ENCODE measurements at places on chromosomes 4 and X.
A peak's percentile ranks its signal among the peaks of the same experiment; 100 is the strongest.

- no peak for DNase-seq
These were observed 72.8 kb downstream of the KIT start for GRCh38 chr4:54730581-54730980.

GRCh38 chrX:155071694-155072280 lies 479 bp downstream of the BRCC3 start:
- no peak for DNase-seq

GRCh38 chrX:51917604-51918003 lies 24.2 kb downstream of the MAGED1 start:
- DNase-seq = no peak

DNA sequence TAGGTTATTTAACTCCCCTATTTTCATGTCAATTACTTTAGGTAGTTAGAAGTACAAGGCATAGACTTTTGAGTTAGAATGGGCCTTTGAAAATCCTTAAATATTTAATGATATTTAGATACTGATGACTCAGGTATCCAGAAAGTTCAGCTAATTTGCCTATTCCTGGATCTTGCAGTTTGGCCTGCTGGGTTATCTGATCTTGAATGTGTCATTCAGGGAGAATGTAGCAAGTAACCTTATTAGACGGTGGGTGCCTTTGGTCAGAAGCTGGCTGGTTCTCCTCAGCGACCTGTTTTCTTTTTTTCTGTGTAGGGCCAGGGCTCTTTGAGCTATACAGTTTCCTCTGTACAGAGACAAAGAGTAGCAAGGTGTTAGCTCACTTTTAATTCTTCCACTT lies 42.0 kb downstream of the MTM1 start:
- peak; percentile 35 for DNase-seq

DNA sequence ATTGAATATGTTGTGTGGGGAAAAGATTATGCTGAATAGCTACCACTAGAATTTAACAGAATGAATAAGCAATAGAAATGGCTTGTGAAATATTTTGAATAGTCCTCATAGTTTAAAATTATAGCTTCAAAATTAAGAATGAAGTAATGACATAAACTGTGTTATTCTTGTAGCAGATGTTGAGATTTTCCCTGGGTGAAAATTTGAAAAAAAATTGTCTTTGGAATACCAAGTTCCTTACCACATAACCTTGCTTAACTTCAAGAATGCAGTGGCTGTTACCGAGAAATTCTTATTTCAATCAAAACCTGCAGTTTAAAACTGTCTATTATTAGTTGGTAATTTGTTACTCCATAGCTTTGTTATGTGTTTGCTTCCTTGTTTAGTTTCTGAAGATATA lies 1268.6 kb downstream of the RAPGEF2 start:
- no peak for DNase-seq

GRCh38 chr4:83996254-83996653 lies 460.3 kb downstream of the GPAT3 start:
- no peak for DNase-seq

DNA sequence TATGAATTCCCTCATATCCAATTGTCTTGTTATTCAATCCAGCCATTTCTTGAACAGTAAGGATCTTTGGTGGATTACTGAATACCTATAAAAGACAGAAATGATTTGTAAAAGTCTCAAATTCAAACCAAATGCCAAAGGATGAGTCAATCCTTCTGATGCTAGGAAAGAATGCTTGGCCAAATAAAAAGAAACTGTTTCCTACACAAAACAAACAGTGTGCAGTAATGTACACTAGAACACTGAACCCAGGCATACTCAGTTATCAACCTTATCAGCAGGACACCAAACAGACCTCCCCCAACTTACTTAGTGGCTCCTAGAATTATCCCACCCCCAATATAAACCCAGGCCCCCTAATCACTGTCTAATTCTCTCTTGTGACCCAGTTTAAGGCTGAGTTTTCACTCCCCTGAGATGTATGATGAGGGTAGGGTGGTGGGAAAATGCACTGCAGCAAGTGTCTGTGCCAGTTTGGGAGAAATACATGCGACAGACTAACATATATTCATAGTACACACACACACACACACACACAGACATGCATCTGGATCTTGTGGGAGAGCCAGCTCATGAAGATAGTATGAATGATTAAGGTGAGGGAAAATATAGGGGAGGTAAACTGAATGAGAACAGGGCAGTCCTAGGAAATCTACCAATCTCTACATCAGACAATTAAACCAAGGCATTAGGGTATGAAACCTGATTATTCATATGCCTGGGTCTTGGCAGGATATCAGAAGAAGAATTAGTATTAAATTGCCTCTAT lies 35.0 kb downstream of the CLDN2 start:
- DNase-seq = peak; percentile 64

GRCh38 chrX:39320165-39320564 lies 518.9 kb downstream of the MID1IP1 start:
- no peak for DNase-seq

DNA sequence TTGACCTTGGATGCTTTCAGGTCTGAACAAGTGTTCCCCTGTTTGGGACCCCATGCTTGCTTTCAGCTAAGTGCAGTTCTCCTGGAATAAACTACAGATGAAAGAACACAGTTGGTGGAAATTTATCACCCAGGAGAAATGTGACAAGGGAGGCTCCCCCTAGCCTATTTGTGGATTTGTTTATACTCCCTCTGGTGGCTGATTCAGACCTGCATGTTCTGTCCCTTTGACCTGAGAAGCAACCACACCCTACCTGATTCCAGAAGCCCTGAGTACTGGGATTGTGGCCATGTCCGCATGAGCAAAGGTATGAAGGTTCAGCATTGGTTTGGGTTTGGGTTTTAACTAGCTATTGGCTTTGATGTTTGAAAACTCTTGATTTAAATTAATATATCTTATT lies 440.9 kb downstream of the MID1IP1 start:
- DNase-seq = peak; percentile 4

DNA sequence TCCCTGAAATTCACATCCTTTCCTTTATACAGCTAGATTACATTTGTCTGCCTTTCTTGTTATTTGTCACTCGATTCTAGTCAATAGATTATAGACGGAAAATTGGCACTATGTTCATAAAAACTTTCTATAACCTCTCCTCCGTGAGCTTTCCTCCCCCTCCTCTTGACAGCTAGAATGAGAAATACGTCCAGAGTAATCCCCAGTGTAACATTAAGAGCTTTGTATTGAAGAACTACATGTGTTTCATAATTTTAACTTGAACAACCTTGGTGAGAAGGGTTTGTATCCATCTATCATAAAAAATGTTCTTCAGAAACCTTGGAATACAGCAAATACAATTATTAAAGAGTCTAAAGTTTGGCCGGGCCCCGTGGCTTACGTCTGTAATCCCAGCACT lies 1707.4 kb downstream of the PCDH7 start:
- no peak for DNase-seq

DNA sequence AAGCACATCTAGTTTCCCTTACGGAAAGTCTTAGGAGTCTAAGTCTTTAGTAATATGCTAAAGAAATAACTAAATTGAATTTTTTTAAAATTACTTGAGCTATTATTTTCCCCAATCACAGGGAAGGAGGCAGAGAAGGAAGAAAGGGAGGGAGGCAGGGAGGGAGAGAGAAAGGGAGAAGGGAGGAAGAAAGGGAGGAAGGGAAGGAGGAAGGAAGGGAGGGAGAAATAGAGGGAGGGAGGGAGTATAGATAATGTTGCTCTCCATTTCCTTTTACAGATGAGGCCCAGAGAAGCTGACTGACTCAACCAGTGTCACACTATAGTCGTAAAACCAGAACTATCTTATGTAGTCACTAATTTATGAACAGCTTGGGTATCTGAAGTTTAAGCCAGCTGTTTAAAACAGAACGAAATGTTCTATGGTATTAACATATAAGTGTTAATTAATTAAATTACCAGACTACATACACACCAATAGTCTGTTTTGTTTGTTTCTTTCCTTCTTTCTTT lies 14.6 kb downstream of the SH3RF1 start:
- peak; percentile 79 for DNase-seq

DNA sequence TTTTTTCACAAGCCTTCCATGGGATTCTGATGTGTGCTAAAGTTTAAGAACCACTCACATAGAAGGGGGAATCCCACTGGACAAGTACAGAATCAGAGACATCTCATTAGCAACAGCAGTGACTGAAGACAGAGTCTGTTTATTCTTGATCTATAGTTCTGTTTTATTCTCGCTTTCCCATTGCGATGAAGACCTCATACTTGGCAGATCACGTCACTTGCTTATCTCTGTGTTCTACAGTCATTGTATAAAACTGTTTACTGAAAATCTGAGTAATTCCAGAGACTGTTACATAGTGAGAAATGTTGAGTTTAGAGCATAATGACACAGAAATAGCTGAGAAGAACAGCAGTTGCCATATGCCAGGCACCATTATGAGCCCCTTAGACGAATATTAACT lies 185.5 kb downstream of the PTTG2 start:
- peak; percentile 82 for DNase-seq

DNA sequence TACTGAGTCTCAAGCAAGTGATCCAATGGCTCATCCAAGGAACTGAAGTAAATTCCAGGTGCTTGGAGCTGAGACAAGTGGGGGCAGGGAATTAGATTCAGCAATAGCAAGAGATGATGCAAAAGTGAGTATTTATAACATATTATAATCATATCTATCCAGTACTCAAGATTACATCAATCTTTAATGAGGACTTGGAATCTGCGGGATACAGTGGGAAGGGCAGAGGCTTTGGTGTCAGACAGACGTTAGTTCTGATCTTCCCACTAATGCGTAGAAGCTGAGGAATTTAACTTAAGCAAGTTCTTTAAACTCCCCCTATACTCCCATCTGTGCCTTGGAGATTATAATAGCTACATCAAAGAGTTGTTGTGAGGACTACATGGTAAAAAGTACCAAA lies 143.4 kb upstream of the NWD2 start:
- no peak for DNase-seq

GRCh38 chr4:72677265-72677664 lies 108.2 kb upstream of the ADAMTS3 start:
- no peak for DNase-seq

DNA sequence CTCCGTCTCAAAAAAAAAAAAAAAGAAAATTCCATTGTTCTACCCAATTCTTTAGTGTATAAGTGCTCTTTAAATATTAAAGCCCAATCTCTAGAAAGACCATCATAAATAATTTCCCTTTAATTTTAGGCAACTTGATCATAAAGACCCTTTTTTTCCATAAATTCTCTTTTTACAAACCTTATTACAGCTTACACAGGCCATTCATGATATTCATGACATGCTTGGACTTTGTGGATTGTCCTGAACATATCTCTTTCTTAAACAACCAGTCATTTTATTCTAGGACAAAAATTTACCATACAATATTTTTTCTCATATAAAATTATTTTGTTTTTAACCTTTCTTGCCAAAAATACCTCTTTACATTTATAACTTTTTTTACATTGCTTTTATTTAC lies 30.5 kb downstream of the TLR8 start:
- DNase-seq = no peak

- peak; percentile 67 for DNase-seq
These were observed 11.0 kb downstream of the FAT1 start for GRCh38 chr4:186712690-186713089.

DNA sequence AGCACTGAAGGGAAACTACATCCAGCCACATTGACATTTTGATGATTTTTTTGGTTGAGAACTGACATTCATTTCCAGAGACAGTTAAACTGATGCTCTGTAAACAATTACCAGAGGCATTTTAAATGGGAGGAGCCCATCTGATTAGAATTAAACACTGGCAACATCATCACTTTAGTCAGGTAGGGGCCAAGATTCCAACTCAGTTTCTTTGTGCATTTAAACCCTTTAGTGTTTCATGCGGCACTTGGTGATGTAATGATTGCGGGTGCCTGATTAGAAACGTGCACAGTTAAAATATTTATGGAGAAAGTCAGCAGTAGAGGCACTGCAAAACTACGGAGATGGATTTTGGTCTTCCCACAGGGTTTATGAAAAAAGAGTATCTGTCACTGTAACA lies 16.1 kb downstream of the TNIP3 start:
- peak; percentile 83 for DNase-seq

DNA sequence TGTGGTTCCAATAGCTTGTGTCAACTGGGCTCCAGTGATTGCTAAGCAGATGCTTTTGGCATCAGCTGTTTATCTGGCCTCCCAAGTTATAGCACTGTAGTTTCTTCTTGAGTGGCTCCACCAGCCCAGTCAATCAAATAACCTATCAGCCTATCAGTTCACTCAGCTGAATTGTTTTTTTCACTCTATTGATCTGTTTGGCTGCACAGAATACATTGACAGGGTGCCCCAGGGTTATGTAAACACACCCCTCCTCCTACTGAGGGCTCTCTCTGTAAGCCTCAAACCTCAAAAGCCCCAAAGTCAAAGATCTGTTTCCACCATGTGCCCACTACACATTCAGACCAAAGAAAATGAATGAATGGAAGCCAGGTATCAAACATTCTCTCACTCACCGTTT lies 214.0 kb downstream of the HS6ST2 start:
- DNase-seq = no peak

DNA sequence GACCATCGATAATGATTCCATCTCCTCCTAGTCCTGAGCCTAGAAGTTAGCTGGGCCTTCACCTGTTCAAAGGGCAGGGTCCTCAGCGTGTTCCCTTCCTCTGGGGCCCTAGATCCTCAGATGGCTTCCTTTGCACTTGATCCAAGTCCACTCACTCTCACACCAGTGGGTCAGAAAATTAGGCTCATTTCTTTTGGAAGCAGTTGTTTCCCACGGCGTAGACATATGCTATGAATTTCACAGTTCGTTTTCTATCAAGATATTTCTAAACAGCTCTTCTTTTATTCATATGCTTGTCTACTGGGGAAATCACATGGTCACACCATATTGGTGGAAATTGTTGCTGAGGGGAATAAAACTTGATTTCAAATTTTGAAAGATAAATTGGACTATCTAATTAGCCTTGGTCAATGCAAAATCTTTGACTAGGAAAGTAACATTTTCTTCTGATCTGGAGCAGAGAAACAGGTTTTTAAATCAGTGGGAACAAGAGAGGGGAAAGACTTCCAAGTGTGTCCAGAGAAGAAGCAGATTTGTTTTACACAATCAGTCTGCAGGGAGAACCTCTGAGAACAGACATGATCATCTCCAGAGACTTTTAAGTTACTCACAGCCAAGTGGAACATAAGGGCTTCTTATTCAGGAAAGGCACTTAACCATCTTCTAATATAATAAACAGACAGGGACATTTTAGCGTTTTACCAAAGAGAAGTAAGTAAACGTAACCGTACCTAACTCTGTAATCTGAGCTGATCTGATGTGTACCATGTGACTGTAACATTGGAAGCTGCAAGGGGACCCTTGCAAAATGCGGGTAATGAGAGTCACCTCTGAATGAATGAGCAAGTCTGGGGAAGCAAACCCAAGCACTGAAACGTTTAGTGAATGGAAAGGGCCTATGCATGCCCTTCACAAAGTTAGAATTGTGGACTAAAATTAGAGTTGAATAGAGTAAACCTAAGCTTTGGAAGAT lies 455.7 kb upstream of the FAT1 start:
- DNase-seq = no peak

DNA sequence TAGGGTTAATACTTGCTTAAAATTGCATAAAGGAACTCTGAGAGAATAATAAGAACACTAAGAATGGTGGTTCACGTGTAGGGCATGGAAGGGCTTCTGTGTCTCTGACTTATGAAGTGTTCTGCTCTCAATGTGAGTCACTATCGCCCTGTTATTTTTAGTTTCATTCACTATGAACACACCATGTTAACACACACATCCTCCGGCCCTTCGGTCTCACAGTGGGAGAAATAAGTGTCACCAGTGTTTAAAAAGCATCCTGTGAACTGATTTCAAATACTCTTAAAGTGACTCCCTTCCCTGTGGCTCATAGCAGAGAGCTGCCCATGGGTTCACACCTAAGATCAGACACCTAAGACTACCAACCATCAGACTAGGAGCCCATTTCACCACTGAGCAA lies 33.8 kb upstream of the FGFBP2 start:
- peak; percentile 15 for DNase-seq

All from EH (cell line).